ENCODE measurements at places on chromosomes 2 and 18.

- no peak for DNase-seq
Observed at GRCh38 chr2:10668402-10669012, 21.3 kb downstream of the NOL10 start.

- no peak for DNase-seq
Observed at GRCh38 chr2:71936076-71937030, 211.3 kb downstream of the CYP26B1 start.

- no peak for DNase-seq
Observed at GRCh38 chr2:216789081-216789480, 70.8 kb downstream of the TNP1 start.

- DNase-seq: no peak
Observed at GRCh38 chr2:42196403-42197267, 27.5 kb downstream of the EML4 start.

GRCh38 chr2:75998451-75998850 lies 287.7 kb upstream of the GCFC2 start:
- no peak for DNase-seq

GRCh38 chr2:160703648-160704585 lies 210.3 kb upstream of the RBMS1 start:
- no peak for DNase-seq

DNA sequence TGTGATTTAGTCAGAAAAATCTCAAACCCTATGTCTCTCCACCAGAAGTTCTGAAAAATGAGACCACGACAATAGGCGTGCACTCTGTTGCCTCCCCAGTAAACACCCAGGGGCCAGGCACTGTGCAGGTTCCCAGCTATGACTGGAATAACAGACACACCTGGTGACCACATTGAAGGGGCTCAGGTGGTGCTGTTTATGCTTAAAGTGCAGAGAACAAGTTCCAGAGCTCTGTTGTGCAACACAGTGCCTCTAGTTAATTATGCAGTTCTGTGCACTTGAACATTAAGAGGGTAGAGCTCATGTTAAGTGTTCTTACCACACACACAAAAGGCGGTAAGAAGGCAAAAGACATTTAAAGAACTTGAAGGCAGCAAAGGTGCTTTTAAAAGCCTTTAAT lies 52.6 kb upstream of the AFF3 start:
- no peak for DNase-seq

- no peak for DNase-seq
Observed at GRCh38 chr2:192828947-192829346, 634.2 kb upstream of the TMEFF2 start.

DNA sequence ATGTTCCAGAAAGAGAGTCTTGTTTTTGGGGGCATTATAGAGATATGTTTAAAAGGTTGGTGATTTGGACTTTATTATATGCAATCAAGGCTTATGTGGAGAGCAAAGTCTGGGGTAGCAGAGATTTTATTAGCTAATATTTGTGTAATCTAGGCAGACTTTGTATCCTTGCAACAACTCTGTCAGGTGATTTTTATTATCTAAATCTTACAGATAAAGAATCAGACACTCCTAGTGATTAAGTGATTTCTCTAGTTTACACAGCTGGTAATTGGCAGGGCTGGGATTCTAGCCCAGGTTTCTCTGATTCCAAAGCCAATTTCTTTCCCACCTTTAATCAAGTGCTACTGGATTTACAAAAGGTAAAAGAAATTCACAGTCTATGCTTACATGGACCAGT lies 33.3 kb upstream of the NCK2 start:
- DNase-seq: no peak

- no peak for DNase-seq
Observed at GRCh38 chr2:159010340-159010739, 41.9 kb downstream of the TANC1 start.

- no peak for DNase-seq
Observed at GRCh38 chr2:39602616-39603015, 63.1 kb upstream of the TMEM178A start.

DNA sequence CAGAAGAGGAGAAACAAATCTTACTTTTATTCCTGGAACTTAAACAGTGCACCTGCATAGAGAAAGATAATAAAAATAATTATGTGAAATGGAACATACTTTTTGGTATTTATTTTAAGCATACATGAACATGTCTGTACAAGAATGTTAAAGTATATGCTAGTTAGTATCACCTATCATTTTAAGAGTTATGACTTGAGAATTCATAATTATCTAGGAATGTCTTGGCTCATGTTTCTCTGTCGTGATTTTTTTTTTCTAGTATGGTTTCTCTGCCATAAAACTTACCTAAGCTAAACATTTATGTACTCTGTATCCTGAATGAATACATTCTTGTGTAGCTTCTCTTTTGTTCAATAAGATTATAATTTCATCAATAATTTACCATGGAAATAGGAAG lies 4.2 kb downstream of the SERPINB7 start:
- DNase-seq: no peak

DNA sequence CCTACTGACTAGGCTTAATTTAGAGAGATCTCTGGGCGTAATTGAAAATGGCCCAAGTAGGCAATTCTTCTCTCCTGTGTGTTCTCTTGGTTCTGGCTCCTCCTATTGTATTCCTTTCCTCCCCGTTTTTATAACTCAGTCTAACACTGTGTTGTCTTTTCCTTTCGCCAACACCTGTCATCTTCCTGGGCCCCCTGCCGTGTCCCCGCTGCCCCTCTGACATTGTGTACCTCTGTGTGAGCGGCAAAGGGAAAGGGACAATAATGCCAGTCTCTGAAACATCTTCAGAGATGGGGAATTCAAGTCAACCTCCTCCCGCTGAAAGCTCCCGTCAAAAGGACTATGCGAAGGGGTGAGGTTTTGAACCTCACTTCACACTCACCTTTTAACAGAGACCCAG lies 210.9 kb downstream of the GBX2 start:
- no peak for DNase-seq

GRCh38 chr2:45643095-45643494 lies 8.4 kb upstream of the PRKCE start:
- no peak for DNase-seq

DNA sequence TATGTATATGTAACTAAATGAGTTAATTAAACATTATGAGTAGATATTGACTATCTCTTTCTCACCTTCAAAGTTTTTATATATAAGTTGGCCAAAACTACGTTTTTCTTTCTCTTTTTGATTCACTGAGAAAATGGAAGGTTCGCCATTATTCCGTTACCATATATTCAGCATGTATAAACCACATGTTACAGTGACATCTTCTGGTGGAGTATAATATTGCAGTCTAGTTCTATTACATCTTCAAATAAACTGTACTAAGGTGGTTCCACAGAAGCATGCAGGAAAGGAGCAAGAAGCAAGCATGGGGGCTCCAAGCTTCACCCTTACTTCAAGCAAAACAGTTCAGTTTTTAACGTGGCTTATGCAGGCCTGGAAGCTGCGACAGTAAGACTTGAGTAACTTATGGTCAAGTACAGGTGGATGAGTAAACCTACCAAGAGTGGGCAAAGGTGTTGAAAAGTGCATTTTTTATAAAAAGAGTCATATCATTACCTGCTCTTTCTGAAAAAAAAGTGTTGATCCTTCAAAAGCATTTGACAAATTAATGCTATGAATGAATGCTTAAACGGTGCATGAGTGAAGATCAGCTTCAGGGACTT lies 129.8 kb upstream of the RAB6C start:
- DNase-seq: no peak

- DNase-seq: no peak
Observed at GRCh38 chr2:54652540-54652939, 70.9 kb upstream of the EML6 start.

- no peak for DNase-seq
Observed at GRCh38 chr2:203982276-203982675, 45.7 kb downstream of the ICOS start.

DNA sequence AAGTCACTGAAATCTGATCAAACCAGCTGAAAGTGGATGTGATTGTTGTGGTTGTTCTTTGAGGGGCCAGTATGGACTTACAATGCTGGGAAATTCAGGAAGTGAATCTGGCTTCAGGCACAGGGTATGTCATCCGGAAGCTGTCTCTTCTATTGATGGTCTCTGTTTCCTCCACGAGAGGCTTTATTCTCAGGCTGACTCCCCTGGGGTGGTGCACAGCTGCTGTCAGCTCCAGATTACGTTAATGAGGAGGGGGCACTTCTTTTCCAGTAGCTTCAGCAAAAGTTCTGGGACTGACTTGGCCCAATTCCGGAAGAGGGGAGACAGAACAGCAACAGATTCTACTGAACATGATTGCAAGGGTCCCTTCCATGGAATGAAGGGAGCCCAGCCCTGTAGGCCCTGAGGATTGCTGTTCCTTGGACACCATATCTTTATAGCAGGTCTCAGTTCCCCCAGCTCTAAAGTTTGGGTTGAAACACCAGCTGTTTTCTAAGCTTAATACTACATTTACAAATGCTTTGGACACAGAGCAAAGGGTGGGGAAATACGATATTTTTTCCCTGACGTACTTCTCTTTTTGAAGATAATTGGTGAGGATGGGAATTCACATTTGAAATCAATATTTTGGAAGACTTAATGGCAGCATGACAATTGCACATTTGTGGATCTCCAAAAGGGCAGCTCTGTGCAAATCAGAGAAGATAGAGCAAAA lies 400.9 kb downstream of the TSN start:
- DNase-seq: no peak

DNA sequence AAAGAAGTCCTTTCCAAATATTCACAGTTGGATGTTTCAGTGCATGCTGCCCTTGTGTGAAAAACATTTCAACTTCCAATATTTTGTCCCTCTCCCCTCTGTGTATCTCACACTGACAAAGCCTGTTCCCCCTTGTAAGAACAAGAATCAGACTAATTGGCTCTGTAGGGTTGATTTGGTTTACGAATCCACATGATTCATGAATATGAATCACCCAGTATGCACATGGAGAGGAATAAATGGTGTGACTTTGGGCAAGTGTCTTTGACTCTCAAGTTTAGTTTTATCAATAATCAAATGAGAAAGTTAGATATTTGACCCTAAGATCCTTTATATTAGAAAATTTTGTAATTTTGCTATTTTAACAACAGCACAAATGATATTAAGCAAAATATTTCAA lies 9.3 kb upstream of the CDH20 start:
- DNase-seq: no peak

DNA sequence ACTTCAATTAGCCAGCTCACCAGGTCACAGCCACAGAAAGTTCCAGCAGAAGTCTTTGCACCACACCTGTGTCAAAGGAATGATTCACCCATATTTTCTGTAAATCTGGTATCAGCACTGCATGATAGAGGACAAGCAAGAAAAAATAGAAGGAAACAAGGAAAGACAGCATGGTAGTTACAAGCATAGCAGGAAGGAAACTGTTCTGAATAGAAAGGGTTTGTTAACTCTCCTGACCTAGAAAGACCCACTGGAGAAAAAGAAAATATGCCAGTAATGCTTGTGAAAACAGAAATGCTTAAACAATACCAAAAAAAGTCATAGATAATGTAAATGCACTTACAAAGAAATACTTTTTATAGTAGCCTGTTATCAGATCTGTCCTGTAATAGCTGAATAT lies 40.8 kb downstream of the SCRN3 start:
- no peak for DNase-seq

DNA sequence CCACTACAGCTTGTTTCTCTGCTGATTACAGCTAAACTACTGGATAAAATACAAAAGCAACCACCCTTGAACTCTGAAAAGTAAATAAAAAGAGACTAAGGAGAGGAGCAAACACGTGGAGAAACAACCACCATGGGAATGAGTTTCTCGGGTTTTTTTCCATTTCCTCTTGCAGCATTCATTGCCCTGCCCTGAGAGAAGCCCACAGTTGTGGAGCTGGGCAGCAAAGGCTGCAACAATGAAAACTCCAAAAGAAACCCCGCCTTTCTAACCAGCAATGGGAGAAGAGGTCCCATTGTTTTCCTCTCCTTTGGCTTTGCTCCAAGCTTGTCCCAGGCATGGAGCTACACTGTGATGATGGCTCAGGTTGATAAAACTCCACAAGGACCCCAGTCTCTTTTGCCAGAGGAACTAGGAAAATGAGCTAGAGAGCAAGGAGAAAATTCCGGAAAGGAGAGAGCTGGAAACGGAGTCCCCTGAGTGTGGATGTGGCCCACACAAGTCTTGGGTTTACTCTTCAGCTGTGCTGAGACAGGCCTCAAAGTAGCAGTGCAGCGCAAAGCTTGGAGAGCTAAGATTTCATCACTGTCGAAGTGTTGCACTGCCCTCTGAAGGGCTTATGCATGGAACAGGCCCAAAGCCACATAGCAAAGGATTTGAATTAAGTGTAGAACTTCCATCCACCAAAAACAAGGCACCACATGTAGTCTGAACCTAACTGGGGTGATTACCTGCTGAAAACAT lies 20.9 kb downstream of the NAPG start:
- no peak for DNase-seq

- no peak for DNase-seq
Observed at GRCh38 chr2:65511306-65511705, 78.9 kb upstream of the SPRED2 start.

DNA sequence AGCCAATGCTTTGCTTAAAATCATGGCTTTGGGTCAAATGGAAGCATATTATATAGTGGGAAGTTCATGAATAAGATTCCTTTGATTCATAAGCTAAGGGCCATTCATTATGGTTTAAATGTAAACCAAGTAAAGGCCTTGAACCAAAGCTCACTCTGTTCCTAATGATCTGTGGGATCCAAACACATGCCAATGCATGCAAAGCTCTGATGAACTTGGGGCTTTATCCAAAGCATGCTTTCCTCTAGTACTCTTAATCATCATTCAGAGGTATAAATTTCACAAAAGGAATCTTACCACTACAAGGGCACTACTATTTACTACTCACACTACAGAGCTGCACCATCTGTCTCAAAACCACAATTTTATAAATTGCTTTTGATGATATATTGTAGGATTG lies 102.8 kb upstream of the RBMS1 start:
- no peak for DNase-seq

GRCh38 chr2:98123286-98123685 lies 36.3 kb downstream of the VWA3B start:
- DNase-seq: no peak

DNA sequence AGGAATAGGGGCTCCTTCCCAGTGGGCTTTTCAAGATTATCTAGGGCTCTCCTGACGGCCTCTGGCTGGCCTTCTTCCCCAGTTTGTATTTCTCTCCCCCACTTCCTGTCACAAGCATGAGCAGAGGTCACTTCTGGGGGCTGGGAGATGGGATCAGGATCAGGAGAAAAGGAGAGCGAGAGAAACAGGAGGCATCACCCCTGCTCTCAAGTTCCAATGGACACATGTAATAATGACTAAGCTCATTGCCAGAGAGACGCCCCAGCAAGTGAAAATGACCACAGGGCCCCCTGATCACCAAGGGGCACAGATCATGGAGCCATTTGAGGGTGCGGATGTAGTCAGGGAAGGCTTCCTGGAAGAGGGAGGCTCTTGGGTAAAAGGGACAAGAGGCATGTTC lies 92.1 kb downstream of the SMAD7 start:
- no peak for DNase-seq

GRCh38 chr2:180763263-180763989 lies 217.0 kb upstream of the UBE2E3 start:
- no peak for DNase-seq
